Omental fat pad (tissue), 4 donors: ENCODE measurements at places on chromosomes 13 and 19.

- no peak for DNase-seq
Observed at GRCh38 chr13:32168131-32168530, 136.6 kb downstream of the FRY start.

- DNase-seq = peak; percentile 85
Observed at GRCh38 chr19:18514800-18515682, 6.8 kb downstream of the ELL start.

DNA sequence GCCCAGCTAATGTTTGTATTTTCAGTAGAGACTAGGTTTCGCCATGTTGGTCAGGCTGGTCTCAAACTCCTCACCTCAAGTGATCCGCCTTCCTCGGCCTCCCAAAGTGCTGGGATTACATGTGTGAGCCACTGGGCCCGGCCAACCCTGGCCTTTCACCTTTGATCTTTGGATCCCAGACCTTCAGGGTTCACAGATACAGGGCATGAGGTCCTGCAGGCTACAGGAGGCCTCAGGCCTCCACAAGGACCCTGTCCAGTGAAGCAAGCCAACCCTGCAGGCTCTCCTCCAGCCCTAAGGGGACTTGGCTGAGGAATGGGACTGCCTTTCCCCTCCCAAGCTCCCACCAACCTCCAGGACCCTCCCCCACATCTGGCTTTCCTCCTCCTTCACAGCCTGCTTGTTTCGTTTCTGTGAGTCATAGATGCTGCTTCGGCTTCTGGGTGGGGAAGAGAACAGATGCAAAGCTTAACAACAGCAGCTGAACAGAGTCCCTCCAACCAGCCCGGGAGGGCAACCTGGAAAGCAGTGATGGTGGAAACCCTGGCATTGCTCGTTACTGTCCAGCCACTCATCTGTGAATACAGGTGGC, 11.8 kb downstream of the ARHGEF18 start:
- DNase-seq = no peak

DNA sequence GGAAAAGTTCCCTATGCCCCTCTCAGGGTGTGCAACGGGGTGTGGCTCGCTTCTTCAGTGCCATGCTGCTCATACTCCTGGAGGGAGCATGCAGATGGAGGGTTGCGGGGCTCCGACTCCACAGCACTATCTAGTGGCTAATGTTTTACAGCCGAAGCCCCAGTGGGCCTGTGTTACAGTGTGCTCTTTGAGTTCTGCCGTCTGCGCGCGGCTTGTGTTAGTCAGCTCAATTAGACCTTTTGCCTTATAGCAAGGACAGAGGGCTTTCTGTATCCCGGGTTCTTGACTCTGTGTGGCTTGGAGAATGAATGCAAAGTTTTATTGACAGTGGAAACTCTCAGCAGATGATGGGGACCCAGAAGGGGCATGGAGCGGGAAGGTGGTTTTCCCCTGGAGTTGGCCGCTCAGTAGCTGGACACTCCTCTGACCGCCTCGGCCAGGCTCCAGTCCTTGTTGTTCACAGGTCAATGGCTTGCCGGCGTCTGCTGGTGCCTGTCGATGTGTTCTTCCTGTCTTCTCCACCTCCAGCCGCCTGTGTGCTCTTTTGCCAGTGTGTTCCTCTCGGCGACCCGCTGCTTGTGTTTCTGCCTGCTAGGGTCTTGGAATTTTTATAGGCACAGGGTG, 383.4 kb downstream of the LMO7 start:
- no peak for DNase-seq

DNA sequence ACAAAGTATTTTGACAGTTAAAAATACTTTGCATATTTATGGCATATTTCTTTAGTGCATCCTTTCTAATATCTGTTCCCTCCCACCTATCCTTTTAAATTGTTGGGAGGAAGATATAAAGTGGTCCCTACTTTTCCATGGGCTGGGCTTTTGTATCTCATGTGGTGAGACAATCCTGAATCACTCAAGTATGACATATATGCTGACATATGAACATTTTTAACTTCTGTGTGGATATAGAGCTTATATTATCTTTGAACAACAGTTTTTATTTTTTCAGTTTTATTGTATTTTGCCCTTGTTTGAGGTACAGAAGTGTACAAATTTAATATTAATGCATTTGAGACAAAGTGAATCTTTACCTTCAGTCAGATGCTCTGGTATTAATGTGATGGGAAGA, 3.4 kb downstream of the ZMYM2 start:
- no peak for DNase-seq

DNA sequence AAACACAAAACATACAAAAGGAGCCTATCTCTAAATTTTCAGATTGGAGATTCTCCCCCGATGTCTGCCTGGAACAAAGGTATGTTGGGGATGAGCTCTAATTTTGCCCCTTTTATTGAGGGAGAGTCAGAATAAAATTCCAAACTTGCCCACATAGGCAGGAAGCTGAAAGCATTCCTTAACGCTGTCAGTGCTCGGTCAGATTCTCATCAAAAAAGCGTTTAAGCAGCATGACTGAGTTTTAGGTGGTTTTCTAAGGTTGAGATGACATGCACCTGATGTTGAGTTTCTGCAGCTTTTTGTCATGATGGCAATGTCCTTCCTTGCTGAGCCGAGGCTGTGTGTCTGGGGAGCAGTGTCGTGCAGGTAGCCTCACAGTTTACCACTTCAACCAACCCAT, 48.4 kb upstream of the MEDAG start:
- DNase-seq = no peak

DNA sequence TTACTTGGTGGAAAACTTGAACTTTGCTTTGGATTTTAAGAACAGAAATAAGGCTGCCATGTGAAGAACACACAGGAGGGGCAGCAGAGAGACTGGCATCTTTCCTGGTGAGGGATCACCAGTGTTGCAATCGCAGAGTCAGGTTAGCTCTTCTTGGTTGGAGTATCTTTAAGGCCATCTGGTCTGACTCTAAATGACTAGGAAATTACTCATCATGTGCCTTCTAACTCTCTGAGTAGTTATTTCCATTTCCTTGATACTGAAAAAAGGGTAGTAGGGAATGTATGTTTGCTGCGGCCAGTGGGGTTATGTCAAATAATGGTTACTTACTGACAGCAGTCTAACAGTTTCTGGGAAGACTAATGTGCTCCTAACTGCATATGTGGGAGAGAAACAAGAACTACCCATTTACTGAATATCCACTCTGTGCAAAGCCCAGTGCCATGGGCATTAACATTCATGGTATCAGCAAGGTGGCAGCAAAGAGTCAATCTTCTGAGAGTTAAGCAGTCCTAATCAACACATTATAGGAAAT, 122.1 kb downstream of the COG6 start:
- no peak for DNase-seq

DNA sequence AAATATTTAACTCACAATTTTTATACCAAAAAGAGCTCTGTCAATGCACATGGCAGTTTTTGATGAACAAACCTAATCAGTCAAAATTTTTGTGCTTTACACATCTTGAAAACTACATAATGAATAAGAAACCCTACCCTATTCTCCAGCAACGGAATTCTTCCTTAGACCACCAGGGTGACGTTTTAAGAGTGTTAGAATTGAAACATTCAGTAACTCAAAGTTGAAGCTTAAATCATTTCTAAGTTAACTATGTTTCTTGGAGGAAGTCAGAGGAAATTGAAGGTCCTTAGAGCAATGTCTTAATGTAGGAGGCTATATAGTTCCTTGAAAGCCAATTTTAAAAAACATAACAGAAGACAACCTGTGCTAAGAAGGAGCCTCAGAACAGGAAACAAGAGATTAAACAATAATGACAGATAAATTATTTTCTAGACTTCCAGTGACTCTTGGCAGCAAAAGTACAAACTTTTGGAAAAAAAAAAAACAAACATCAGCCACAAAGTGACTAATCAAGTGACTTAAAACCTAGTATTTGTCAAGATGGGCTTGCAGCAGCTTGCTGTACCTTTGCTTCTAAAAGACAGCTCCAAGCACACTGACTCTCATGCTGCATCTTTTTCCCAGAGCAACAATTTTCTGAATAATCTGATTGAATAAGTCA, 6.2 kb downstream of the SPRY2 start:
- DNase-seq = no peak

GRCh38 chr13:30846311-30846710, 59.8 kb upstream of the MEDAG start:
- DNase-seq = no peak

GRCh38 chr13:95870421-95870820, 182.8 kb downstream of the UGGT2 start:
- DNase-seq = no peak

- DNase-seq = no peak
Observed at GRCh38 chr13:93915269-93915809, 564.1 kb downstream of the DCT start.

- DNase-seq = no peak
Observed at GRCh38 chr13:76336889-76337844, 549.0 kb downstream of the KCTD12 start.

GRCh38 chr13:35764326-35765015, 288.0 kb upstream of the MAB21L1 start:
- no peak for DNase-seq

DNA sequence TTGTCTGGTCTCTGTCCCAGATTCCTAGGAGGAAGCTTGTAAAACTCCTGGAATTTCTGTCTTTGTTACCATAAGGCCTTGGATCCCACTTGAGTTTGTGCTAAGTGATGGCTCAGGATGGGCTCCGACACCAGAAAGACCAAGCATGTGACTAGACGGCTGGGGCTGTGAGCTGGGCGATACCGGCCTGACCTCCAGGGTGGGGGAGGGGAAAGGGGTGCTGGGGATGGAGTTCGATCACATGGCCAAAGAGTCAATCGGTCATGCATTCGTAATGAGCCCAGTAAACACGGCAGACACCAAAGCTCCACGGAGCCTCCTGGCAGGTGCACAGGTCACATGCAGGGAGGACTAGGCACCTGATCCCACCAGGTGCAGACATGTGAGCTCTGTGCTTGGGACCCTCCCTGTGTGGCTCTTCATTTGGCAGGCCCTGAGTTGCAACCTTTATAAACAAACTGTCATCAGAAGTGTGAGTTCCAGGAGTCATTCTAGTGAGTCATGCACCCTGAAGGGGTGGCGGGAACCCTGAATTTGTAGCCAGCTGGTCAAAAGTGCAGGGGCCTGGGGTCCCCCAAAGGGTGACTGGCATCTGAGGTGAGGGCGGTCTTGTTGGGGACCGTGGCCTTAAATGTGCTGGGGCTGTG, 27.1 kb downstream of the ELAVL1 start:
- no peak for DNase-seq

- no peak for DNase-seq
Observed at GRCh38 chr19:48454150-48454730, 1.1 kb upstream of the KCNJ14 start.

DNA sequence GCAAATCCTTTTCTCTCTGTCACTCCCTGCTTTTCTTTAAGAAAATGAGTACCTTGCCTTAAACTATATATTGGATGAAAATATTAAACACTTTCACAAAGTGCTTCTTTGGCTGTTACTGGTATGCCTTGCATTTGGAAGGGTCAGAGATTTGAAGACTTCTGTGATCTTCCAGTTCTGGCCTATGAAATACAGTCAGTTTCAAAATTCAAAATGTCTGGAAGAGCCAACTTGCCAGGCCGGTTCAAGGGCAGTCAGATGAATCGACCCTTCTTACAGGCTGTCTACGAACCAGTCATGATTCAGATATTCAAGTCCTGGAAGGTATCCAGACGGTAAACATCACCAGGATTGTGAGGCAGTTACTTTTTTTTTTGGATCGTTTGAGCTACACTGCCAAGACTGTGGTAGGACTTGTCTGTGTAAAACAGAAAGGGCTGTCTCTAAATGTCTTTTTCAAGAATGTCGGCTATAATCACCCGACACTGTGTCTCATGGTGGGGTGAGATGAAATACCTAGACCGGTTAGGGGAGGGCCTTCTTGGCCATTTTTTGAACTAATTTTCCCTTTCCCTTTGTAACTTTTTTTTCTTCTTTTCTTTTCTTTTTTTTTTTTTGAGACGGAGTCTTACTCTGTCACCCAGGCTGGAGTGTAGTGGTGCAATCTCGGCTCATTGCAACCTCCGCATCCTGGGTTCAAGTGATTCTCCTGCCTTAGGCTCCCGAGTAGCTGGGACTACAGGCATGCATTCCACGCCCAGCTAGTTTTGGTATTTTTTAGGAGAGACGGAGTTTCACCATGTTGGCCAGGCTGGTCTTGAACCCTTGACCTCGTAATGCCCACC, 11.2 kb downstream of the ACTN4 start:
- DNase-seq = no peak

- no peak for DNase-seq
Observed at GRCh38 chr13:31051999-31052398, 109.7 kb downstream of the HSPH1 start.

- DNase-seq = no peak
Observed at GRCh38 chr13:106905380-106906162, 337.6 kb upstream of the ARGLU1 start.

DNA sequence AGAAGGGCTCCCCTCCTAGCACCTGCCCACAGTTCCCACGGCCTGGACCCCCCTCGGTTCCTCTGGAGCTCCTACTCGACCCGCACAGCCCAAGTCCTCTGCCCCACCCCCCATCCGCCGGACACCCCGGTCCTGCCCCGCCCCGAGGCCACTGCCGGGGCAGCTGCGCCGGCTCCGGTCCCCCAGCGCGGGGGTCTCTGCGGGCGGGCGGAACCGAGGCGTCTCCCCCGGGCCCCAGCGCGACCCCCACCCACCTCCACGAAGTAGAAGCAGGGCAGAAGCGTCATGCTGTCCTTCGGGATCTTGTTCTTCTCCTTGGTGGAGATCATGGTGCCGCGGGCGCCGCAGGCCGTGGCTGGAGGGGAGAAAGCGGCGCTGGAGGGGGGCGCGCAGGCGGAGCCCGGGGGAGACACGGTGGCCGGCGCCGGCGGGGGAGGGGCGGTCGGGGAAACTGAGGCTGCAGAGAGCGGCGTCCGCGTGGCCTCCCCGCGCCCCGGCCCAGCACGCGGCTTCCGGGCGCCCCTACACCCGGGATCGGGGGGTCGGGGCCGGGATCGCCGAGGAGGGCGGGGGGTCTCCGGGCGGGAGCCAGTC, 427 bp downstream of the PLPPR3 start:
- DNase-seq = no peak

- no peak for DNase-seq
Observed at GRCh38 chr13:102903659-102904407, 58.0 kb downstream of the ERCC5 start.

GRCh38 chr19:33292595-33293254, 9.6 kb downstream of the CEBPA start:
- no peak for DNase-seq

GRCh38 chr13:84784443-84785153, 902.3 kb upstream of the SLITRK1 start:
- DNase-seq = no peak
